ENCODE measurements at places on chromosomes 4 and X. TPM values are rescaled to one million over a fixed set of nuclear protein-coding genes. Genes with fewer than 3 reads are reported as not detected.

- DNase-seq: no peak
Measured at GRCh38 chr4:67576538-67576937, 18.0 kb downstream of the STAP1 start.

P2RY8 gene
- total RNA-seq: not detected

DNA sequence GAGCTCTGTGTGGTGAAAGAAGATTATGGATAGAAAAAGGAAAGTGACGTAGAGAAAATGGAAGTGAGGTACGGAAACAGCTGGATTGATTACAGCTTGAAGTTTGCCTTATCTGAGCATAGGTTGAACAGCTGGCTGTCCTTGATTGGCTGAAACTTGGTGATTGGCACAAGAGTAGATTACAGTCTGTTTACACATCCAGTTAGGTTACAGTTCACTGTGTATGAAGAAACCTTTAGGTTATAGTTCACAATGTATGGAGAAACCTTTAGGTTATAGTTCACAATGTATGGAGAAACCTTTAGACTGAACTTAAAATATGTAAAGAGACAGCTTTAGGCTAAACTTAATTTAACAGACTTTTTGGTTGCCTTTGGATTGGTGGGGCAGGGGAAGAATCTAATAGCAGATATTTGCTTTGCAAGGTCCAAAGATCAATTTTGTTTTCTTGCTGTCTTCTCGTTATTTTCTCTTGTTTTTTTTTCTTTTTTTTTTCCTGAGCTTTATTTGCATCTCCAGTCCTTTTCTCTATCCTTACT is 15.6 kb upstream of the ART3 start:
- DNase-seq: no peak

DNA sequence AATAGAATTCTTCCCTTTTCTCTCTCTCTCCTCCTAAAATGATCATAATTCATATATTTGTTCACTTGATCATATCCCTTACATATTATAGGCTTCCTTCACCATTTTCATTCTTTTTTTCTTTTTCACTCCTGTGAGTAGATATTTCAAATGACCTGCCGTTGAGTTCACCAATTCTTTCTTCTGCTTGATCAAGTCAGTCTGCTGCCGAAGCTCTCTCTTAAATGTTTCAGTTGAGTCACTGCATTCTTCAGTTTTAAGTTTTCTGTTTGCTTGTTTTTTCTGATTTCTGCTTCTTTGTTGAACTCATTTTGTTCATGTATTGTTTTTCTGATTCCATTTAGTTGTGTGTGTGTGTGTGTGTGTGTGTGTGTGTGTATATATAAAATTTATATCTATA is 354.3 kb downstream of the GPAT3 start:
- no peak for DNase-seq

DNA sequence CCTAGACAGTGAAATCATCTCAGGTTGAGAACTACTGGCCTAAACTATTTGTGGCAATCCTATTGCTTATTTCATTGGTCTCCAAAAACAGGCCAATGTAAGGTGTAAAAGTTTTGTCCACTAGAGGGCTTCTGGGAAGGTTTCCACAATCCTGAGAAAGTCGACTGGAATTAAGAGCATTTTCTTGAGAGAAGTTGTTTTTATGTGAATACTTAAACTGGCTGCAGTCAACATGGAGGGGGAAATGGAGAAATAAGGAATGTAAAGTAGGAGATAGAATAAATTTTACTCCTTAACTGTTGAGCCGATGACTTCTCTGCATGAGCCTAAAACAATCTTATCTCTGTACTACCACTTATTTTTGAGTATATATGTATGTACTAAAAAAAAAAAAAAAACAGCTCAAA is 11.0 kb upstream of the EIF4E start:
- peak; percentile 55 for DNase-seq

DNA sequence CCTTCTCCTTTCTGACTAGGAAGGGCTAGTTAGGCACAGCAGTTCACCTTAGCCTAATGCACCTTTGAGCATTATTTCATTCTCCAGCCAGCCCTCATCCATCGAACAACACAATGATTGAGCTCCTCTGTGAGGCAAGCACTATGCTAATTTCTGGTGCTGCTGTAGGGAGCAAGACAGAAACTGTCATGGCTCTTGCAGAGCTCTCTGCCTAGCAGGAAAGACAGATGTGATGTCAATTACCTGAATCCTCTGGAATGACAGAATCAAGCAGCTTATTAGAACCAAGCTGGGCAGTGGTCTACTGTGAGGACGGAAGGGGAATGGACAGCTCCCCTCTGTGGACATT is 256.1 kb upstream of the NOCT start:
- peak; percentile 45 for DNase-seq

SMIM10 gene
- total RNA-seq: 1.2 TPM

- no peak for DNase-seq
Measured at GRCh38 chr4:79492148-79492547, 84.1 kb upstream of the GK2 start.

DNA sequence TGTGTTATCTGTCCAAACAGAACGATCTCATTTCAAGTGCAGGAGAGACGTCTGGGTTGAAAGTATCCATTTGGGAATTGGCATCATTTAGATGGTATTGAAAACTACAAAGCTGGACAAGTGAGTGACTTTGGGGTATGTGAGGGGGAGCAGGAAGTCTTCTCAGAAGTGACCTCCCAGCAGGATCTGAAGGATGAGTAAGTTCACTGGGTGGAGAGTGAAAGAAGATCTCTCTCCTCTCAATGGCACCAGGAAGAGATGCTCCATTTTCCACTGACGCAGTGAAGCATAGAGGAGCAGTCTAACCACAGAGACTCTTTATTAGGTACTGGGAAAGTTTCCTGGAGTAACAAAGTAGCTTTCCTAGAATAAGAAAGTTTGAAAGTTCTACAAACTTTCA is 161.0 kb downstream of the CPE start:
- no peak for DNase-seq

ASB9 gene
- not detected for total RNA-seq

- DNase-seq: no peak
Measured at GRCh38 chr4:134117392-134118183, 84.0 kb downstream of the PABPC4L start.

GRCh38 chr4:20248155-20248558 is 3.5 kb upstream of the SLIT2 start:
- DNase-seq: no peak

DNA sequence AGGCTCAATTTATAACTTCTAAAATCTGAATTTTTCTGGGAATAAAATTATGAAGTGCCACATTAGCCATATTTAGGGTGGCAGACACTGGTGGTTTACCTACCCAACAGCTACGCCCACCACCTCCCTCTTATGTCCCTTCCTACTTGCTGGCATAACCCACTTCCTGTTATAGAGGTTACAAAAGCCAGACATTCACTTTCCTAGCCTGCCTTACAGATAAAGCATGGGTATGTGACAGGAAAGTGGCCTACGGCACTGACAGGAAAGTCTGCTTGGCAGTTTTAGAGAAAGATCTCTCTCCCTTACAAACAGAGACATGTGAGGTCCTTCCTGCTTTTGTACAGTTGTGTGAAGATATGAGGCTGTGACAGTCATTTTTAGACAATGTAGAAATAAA is 12.4 kb downstream of the DDX53 start:
- no peak for DNase-seq

DNA sequence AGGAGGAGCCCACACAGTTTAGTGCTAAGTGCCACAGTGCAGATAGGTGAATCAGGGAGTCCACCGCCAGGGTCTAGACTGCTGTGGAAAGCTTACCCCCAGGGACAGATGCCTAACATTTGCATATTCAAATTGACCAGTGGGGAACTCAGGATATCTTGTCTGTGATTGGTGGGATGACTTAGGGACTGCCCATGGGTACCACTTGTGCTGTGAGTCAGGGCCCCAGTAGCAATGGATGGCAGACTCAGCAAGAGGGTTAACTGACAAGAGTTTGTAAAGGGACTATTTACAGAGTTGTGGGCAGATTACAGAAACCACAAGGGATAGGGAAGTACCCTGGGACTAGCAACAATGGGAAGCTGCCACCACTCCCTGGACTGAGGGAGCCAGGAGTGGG is 282.1 kb downstream of the BCOR start:
- peak; percentile 71 for DNase-seq

DNA sequence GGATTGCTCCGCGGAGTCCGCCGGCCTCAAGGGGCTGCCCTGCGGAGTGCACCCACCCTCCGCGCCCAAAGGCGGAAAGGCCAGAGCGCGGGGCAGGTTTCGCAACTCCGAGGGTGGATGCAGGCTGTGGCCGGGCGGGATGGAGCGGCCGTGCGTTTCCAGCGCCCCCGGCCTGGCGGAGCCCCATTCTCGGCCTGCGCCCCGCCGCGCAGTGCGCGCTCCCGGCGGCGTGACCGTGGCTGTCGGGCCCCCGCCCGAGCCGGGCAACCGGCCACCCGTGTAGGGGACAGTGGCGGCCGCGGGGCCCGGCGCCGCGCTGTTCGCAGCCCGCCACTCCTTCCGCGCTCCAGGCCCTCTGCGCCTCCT is 331 bp downstream of the SETD7 start:
- DNase-seq: no peak

REPS2 gene
- 4.3 TPM for total RNA-seq

- DNase-seq: no peak
Measured at GRCh38 chr4:82694046-82694445, 104.5 kb downstream of the SCD5 start.

UGT2A3 gene
- not detected for total RNA-seq

MAP9 gene
- 25.7 TPM for total RNA-seq

GRCh38 chr4:185955826-185956543 is 113.0 kb upstream of the TLR3 start:
- no peak for DNase-seq

IDUA gene
- total RNA-seq: 17.9 TPM

DNA sequence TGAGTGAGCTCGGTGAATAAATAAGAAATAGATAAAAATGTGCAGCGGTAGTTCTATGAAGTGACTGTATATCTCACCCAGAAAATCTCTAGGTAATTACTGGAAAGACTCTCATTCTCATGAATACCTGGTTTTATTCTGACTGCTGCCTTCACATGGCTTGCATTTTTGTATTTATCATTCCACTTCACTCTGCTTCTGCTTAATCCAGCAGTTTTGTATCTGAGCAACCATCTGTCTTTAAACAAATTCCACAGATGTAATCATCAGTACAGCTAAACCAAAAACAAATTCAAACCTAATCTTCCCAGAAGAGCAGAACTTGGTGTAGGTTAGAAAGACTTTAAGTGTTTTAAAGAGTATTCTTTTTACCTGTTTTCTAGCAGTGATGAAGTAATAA is 11.2 kb upstream of the ALB start:
- DNase-seq: no peak

DNA sequence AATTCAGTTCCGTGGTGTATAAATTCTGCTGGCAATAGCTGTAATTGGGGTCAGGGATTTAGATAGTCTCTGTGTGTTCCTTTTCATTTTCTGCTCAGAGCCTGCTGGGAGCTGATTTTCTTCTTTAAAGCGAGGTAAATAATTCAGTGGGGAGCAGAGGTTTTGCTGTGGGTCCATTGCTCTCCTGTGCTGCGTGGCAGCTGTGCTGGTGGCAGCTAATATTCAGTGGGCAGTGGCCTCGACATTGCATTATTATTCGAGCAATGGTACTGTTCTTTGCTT is 13.7 kb downstream of the XG start:
- DNase-seq: no peak

DNA sequence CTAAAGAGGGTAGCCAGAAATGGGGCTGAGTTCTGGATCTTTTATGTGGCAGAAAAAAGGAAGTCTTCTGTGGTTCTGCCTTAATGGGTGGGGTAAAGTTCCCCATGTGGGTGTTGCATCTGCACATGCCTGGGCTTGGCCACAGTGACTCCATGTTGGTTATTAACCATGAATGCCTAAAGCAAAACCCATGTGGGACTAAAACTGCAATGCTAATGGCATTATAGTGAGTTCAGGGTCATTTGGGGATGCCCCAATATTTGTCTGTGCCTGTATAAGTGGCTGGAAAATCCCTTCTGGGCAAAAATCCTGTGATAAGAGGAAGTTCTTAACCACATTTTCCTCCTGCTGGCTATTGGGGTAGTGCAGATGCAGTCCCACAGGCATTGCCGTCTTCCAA is 857.4 kb downstream of the FAT4 start:
- no peak for DNase-seq

GRCh38 chrX:54357414-54358377 is at the start of gene WNK3:
Gene WNK3 (minus strand): TSS chrX:54358046.
- peak; percentile 94 for DNase-seq

DCAF8L2 gene
- total RNA-seq: not detected

RPS6KA6 gene
- total RNA-seq: 15.7 TPM

- DNase-seq: no peak
Measured at GRCh38 chr4:91118597-91118996, 991.4 kb downstream of the CCSER1 start.

GRCh38 chr4:187004628-187005027 is 281.0 kb upstream of the FAT1 start:
- DNase-seq: no peak

- DNase-seq: no peak
Measured at GRCh38 chr4:15370296-15370695, 57.5 kb upstream of the C1QTNF7 start.

- DNase-seq: peak; percentile 66
Measured at GRCh38 chr4:178090640-178091411, 648.6 kb upstream of the AGA start.

KDR gene
- total RNA-seq: 14.4 TPM

NPFFR2 gene
- total RNA-seq: 0.25 TPM

FGFBP1 gene
- total RNA-seq: not detected

PROM1 gene
- total RNA-seq: 49.9 TPM

- DNase-seq: no peak
Measured at GRCh38 chr4:11748164-11748872, 319.6 kb upstream of the HS3ST1 start.

DNA sequence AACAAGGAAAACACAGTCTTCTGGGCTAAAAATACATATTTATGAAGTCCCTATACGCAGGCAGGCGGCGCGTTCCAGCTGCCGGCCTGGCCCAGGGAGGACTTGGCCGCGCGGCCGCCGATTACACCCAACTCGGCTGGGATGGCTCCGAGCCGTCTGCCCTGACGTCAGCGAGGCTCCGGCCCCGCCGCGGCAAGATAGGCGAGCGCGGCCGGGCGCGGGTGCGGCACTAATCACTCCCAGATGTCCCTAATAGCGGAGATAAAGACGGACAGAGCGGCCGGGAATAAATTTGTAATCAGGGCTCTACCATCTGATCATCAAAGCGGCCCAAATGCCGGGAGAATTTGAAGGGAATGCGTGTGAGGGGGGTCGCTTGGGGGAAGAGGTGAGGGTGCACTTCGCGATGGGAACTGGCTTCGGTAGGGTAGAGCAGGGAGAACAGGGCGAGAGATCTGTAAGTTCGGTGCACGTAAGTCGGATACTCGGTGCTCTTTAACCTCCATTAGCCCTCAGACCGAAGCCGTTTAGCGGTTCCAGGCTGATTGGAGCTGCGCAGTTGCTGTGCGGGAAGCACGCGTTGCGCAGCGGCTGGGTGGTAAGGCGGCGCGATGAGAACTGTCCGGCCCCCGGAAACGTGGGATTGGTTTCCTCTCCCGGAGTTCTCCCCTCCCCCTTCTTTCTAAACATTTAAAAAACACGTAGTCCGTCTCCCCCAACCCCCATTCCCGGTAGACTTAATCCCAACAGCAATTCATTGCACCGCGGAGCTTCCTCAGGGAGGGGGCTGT is 7.7 kb downstream of the HAND2 start:
- peak; percentile 85 for DNase-seq

- peak; percentile 57 for DNase-seq
Measured at GRCh38 chr4:81565142-81565870, 93.6 kb upstream of the RASGEF1B start.

FAM156B gene
- total RNA-seq: 9.7 TPM

MTMR8 gene
- total RNA-seq: 2.9 TPM
